ENCODE measurements at places on chromosomes 6 and 20.

- no peak for DNase-seq
Measured at GRCh38 chr6:139982195-139982594, 607.7 kb upstream of the CITED2 start.

DNA sequence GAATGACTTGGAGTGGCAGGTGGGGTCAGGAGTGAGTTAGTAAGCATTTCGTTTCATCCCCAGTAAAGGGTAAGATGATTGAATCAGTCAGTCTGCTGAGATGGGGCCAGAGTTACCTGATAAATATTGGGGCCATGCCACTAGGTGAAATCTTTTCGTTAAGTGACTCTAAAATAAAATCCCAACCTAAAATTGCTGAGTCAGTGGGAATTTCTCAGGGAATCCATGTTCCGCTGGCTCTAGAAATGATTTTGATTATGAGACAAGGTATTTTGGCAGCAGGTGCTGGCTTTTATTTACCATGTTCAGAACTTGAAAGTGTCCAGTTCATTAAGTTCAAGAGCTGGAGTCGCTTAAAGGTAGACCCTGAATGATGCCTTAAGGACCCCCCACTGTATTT, 125.4 kb downstream of the GMPR start:
- DNase-seq: no peak

DNA sequence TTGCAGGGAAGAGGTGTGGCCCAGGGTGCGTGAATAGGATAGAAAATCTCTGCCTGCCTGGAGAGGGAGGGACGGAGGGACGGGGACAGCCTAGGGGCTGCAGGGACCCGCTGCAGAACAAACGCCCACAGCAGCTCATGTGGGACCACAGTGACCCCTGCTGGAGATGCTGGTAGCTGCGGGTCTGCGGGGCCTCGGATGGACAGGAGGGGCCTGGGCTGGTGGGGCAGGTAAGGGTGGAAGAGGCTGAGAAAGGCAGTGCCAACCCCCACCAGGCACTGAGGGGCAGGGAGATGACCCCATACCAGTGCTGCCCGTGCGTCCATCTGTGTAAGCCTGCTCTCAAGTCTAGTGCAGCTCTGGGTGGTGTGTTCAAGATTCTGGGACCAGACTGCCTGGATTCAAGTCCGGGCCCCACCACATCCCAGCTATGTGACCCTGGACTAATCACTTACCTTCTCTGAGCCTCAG, 39.4 kb downstream of the KIAA1755 start:
- peak; percentile 37 for DNase-seq

DNA sequence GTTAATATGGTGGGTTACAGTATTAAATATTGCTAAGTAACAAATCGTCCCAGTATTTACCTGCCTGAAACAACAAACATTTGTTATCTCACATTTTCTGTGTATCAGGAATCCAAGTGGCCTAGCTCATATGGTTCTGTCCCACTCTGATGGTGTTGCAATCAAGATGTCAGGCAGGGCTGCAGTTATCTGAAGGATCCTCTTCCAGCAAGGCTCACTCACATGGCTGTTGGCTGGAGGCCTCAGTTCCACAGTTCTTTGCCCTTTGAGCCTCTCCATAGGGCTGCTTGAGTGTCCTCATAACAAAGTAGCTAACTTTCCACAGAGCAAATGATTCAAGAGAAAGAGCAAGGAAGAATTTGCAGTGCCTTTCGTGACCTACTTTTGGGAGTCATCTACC, 17.7 kb downstream of the RAB22A start:
- no peak for DNase-seq

GRCh38 chr20:4038047-4038459, 22.7 kb upstream of the RNF24 start:
- no peak for DNase-seq

DNA sequence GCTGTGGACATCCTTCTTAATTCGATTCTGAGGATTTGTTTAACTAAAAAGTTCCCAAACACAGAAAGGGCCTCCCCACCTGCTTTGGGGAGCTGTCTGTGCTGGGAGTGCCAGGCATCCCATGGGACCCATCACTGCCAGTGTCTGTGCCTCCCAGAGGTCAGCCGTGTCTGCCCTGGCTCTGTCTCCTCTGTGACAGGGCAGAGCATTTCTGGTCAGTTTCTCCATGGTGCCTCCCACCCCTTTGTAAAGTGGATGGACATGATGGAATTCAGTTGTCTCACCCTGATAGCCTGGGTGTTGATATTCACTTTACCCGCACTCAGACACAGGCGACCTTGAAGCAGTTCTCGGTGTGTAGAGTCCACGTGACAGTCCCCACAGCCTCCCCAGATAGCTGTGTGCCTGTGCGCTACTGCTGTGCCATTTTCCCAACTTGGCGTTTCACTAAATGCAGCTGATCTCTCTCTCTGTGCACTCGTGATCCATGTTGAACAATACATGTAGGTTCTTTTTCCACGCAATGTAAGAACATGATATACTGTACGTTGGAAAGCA, 70.5 kb downstream of the CDS2 start:
- DNase-seq: no peak

DNA sequence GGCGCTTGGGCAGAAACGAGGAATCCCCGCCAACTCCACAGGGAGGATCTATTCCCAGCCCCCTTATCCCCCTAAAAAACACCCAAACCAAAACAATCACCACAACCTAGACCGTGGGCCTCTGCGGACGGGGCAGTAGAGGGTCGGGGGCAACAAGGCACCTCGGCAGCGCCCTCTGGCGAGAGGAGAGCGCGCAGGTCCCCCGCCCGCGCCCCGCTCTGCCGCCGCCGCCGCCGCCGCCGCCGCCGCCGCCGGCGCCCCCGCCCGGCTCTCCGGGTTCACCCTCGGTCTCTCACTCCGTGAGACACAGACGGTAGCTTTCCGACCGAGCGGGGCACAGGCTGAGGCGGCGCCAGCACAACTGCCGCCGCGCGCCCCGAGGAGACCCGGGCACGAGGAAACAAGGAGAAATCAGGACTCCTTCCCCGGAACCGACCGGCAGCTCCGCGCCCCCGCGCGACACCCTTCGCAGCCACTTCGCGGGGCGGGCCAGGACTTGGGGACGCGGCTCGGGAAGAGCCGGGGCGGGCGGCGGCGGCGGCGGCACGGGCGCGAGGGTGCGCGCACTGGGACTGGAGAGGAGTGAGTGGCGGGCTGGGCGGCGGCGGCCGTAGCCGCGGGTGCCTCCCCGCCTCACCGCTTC, at the start of gene SLC35F1:
Gene SLC35F1 (plus strand): TSS at position 307 of the 643 bp plus-strand sequence.
- peak; percentile 71 for DNase-seq

DNA sequence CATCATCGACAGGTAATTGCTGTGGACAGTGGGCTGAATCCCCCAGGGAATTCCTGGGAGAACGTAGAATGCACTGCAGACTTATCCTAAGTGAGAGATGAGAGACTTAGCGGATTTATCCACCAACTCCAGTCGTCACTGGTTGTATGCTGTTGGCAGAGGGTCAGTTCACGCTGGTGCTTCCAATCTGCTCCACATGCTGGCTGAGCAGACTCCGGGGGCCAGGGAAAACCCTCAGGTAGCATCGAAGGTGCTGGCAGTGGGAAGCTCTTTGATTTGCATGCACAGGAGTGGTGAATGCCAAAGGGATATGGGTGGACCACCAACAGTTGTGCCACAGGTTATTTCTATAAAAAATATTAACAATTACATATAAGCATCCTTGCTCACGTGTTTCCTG, 20.2 kb downstream of the TTLL9 start:
- no peak for DNase-seq

GRCh38 chr6:10561611-10562199, 40.6 kb downstream of the GCNT2 start:
- no peak for DNase-seq

- DNase-seq: no peak
Measured at GRCh38 chr20:40766790-40767614, 78.0 kb upstream of the MAFB start.

DNA sequence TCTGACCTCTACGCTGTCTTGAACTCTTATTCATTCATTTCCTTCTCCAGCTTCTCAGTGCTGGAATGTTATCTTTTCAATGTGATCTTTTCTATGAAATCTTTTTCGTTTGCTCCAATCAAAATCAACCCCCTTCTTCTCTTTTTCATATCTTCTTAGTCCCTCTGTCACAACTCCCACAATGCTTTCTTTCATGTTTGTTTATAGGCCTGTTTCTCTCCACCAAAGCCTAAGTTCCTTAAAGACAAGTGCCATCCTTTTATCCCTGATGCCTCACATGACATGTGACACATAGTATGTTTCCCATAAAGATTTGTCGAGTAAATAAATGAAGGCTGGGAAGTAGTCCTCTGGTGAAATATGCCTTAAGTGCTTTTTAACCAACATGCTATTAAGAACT, 38.1 kb downstream of the CRYBG1 start:
- DNase-seq: no peak

GRCh38 chr6:56757588-56757984, 114.9 kb upstream of the DST start:
- peak; percentile 29 for DNase-seq

DNA sequence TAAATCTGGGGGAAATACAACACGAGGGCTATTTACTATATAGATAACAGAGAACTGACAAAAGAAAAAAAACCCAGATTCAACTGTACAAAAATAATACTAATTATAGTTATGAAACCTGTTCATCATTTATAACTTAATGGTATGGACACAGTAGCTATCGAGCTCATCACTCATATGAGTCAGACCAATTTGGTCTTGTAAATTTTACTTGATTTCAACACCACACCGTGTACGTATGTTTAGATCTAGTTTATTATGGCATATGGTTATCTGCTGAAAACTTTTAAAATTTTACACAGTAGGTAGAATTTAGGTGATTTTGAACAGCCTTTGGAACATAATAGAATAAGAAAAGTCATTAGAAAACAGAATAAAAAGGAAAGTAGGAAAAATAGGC, 5.5 kb downstream of the MYLK4 start:
- DNase-seq: no peak

DNA sequence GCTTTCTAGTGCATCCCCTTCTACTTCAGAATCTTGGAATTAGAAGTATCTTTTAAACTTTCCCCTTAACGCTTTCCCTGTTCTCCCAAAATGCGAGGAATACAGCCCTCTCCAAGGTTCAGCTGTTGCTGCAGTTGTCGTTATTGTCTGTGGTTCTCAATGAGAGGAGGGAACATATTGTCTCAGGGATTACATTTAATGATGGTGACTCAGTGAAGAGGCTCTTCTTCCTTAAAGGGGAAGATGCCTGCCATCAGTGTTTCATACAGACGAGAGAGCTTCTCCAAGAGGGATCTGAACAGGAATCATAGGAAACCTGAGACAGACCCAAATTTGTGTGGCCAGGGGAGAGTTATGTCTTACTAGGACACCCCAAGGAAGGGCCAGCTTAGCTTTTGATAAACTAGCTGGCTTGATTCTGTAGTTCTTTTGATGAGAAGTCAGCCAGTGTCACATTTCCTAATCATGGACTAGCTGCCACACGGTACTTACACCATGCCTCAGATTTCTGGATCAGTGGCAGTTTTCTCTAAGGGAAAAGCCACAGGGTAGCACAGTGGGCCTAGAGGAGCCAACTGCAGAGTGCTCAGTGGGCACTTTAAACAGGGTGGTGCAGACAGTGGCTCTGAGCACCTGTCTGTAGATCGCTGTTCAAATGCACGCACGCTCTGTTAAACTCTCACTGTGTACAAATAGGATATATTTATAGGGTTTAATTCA, 59.7 kb upstream of the TMEM181 start:
- no peak for DNase-seq

- no peak for DNase-seq
Measured at GRCh38 chr6:42963855-42964605, 3.5 kb downstream of the GNMT start.

DNA sequence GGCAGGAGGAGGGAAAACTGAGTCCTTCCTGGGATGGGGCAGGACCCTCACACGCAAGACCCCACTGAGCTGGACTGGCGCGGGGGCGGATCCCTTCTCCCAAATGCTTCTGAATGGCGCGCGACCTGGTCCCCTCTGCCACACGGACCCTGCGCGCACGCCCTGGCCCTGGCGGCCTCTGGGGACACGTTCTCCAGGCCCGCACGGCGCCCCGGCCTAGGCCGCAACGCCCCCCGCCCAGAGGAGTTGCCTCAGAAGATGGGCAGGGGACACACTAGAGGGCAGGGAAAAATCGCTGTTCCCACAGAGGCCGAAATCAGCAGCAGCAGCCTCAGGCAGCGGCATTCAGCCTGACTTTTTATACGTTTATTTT, 45.2 kb upstream of the OSTM1 start:
- DNase-seq: no peak

GRCh38 chr6:164547076-164547475, 762.3 kb downstream of the C6orf118 start:
- DNase-seq: no peak

DNA sequence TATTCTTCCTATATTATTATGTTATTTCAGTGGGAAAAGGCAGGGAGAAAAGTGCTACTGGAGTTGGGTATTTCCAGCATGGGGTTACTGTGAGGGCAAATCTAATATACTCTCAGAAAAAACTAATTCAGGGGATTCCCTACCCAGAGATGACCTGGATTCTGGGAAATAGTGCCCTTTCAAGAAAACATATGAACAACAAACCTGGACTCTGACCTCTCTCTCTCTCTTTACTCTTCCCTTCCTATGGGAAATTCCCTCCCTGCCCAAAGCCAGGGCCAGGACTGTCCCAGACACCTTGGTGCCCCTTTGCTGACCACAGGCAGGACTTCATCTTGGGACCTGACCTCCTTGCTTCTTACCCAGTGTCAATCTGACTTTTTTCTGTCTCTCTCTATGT, 1.6 kb upstream of the UBD start:
- no peak for DNase-seq

DNA sequence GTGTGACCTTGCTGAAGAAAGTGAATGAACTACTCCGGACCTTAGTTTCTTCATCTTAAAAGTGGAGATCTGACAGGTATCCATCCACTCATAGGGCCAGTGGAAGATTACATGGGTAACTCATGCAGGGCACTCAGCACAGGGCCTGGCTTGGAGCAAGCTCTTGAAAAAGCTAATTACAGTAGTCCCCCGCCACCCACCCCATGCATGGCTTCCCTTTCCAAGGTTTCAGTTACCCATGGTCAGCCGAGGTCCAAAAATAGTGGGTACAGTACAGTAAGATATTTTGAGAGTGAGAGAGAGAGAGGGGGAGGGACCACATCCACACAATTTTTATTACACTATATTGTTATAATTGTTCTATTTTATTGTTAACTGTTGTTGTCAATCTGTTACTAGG, 7.1 kb upstream of the PMEPA1 start:
- DNase-seq: no peak

DNA sequence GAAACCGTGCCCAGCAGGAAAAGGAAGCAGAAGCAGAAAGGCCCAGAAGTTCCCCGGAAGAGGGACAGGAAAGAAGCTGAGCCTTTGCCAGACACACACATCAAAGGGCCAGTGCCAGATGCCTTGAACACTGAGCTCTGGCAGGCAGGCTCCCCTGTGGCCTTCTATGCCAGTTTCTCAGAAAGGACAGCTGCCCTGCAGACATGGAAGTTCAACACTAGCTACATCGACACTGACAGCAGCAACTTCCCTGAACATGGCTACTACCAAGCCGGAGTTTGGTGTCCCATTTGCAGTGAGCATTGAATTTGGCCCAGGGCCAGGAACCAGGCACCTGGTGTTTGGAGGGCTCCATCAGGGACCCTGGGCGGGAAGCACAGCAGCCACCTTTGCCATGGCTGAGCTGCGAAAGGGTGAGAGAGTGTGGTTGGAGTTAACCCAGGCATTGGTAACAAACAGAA, 8.0 kb upstream of the RAET1E start:
- no peak for DNase-seq

Data from nucleus accumbens (tissue), 56 donors.